ENCODE measurements at places on chromosomes 4 and X. TPM values are rescaled to one million over a fixed set of nuclear protein-coding genes. Genes with fewer than 3 reads are reported as not detected.
A peak's percentile ranks its signal among the peaks of the same experiment; 100 is the strongest.

ACTRT1 gene
- not detected for total RNA-seq

RENBP gene
- 1.3 TPM for total RNA-seq

GRCh38 chr4:38919494-38919893 is 51.9 kb downstream of the FAM114A1 start:
- H3K4me1 ChIP-seq: no peaks in the 10 kb centered on the region
- no peak overlapping the region for H3K27ac ChIP-seq
- H3K36me3 ChIP-seq: peaks cover 7% of the 10 kb centered on the region
- no peaks in the 10 kb centered on the region for H3K27me3 ChIP-seq
- no peak overlapping the region for H3K4me3 ChIP-seq
- no peak for DNase-seq

DNA sequence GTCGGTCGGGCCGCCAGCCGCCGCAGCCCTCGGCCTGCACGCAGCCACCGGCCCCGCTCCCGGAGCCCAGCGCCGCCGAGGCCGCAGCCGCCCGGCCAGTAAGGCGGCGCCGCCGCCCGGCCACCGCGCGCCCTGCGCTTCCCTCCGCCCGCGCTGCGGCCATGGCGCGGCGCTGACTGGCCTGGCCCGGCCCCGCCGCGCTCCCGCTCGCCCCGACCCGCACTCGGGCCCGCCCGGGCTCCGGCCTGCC is 213 bp downstream of the NFKB1 start:
- no peaks in the 10 kb centered on the region for H3K27me3 ChIP-seq
- peak overlapping the region; percentile 54 for H3K4me3 ChIP-seq
- H3K27ac ChIP-seq: peak overlapping the region; percentile 94
- no peak for DNase-seq
- H3K4me1 ChIP-seq: peaks cover 15% of the 10 kb centered on the region

GRCh38 chr4:40857956-40858355 is 108.2 kb downstream of the NSUN7 start:
- no peak overlapping the region for H3K4me3 ChIP-seq
- H3K27ac ChIP-seq: no peak overlapping the region
- no peaks in the 10 kb centered on the region for H3K36me3 ChIP-seq
- no peaks in the 10 kb centered on the region for H3K27me3 ChIP-seq
- no peaks in the 10 kb centered on the region for H3K4me1 ChIP-seq

Measured in HCT116 (cell line).